Dorsolateral prefrontal cortex (tissue), 122 donors: ENCODE measurements at places on chromosomes 7 and 10.

- no peak for DNase-seq
These were observed 22.3 kb downstream of the ADAMTS14 start for GRCh38 chr10:70694418-70695141.

GRCh38 chr7:51352174-51353100 lies 35.8 kb upstream of the COBL start:
- no peak for DNase-seq

DNA sequence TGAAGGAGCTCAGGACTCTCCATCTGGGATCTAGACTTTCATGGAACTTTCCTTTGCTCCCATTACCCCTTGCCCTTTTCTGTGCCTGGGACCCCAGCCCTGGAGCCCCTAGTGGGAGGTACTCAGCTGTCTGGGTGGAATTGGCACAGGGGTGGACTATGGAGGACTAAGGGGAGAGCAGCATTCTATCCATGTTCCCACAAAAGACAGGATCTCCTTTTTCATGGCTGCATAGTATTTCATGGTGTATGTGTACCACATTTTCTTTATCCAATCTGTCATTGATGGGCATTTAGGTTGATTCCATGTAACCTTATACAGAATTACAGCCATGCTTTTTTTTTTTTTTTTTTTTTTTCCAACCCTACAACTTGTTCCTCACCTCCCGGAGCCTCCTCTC lies 89.1 kb downstream of the GALNT17 start:
- DNase-seq = no peak

DNA sequence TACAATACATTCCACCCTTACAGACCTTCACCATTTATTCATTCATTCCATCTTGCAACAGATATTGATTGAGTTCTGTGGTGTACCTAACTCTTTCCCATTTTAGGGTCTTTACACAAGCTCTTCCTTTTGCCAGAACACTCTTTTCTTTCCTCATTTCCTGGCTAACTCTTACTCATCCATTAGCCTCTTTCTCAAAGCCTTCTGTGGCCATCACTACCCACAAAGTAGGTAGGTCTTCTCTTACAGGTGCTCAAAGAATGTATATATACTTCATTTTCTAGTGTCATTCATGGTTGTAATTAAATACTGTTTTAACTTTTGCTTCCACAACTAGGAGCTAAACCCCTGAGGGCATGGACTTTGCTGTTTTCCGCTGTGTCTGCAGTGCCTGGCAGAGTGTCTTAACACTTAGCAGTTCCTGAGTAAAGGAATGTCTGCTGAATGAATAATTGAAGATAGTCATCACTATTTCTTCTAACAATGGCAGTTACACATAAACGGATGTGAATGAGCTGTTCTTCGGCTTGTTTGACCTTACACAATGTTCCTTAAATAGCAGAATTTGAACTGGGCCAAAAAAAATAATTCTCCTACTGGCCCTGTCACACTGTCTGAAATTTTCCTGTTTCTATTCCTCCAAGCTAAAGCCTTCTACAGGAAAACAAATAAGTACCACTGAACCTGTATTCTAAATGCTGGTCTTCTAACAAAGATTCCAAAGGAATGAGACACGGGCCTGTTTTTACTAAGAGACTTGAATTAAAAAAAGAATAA lies 15.1 kb downstream of the BCAP29 start:
- no peak for DNase-seq

- no peak for DNase-seq
These were observed 7.4 kb downstream of the INPP5A start for GRCh38 chr10:132544744-132545658.

DNA sequence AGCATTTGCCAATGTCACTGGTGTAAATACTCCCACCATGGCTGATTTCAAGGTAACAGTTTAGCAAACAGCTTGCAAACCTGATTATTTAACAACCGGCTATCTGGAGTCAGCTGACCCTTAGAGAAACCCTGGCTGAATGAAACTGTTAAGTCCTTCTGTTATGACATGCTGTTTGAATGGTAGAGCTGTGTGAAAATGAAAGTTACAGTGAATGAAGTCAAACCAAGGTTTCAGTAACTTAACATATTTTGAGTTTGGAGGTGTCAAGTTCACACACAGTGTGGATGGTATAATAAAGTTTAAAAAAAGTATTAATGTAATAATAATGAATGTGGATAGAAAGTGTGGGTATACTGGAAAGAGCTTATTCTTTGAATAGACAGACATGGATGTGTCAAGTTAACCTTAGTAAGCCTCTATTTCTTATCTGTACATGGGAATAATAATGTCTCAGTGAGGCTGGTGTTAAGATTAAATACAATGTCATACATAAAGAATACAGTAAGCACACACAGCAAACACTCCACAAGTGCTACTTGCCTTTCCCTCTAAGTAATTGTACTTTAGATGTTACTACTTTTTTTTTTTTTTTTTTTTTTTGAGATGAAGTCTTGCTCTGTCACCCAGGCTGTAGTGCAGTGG lies 150.4 kb downstream of the TAX1BP1 start:
- no peak for DNase-seq

DNA sequence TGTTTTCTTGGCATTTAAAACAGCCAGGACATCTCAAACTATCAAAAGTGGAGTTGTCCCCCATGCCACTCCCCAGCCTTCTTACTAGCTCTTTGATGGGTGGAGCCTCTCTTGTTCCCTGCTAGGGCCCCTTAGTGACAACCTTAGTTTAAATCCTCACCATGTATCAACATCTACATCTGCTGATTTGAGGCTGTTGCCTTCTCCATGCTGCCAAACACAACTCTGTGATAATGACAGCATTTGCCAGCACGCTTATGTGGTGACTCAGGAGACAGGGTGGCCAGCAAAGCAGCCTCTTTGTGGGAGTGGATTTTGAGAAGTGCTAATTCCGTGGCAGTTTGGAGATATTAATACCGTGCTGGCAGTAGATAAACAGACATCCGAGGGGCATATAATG lies 145.4 kb downstream of the LRRC4 start:
- DNase-seq = peak; percentile 68

DNA sequence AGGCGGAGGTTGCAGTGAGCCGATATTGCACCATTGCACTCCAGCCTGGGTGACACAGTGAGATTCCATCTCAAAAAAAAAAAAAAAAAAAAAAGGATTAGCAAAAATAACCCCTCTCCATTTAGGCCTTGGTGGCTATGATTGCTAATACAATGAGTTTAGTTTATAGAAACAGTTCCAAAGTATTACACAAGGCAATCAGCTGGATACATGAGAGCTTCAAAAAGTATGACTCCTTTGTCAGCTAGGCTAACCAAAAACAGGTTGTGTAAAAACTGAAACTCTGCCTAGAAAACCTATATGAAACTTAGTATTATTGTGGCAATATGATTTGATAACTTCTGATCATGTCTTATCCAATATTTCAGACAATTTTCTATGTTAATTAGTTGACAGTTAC lies 57.2 kb downstream of the SUGCT start:
- no peak for DNase-seq

GRCh38 chr7:50826371-50827172 lies 43.9 kb upstream of the GRB10 start:
- no peak for DNase-seq

DNA sequence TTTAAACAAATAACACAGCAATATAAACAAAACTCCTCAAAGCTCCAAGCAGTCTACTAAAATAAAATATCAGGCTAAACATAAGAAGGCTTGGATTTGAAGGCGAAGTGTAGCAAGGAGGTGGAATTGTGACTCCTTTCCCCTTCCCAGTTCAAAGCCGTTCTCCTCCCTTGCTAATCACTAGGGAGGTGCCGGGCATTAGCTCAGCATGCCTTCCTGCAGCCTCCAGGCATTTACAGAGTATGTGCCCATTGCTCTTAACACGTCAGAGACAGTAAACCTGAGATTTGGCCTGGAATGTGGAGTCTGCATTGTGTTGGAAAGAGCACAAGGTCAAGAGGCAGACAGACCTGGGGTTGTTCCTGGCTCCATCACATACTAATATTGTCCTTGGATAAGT lies 15.6 kb downstream of the CNNM1 start:
- no peak for DNase-seq

DNA sequence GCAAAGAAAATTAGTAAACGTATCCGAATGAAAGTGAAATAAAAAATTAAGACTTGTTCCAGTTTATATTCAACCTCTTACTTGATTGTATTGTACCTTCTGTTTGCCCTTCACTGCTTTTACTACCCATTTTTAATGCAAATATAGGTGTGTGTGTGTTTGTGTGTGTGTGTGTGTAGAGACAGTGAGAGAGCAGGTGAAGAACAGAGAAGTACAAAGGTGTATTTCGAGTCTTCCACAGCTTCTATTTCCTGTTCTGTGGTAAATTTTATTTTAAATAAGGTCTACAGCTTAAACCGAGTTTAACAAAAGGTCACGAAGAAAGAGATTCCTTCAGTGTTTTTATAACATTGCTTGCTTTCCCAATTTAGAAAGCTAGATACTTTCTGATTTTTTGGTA lies 12.7 kb upstream of the SVIL start:
- no peak for DNase-seq

GRCh38 chr10:104509981-104510380 lies 131.1 kb upstream of the SORCS3 start:
- DNase-seq = no peak

DNA sequence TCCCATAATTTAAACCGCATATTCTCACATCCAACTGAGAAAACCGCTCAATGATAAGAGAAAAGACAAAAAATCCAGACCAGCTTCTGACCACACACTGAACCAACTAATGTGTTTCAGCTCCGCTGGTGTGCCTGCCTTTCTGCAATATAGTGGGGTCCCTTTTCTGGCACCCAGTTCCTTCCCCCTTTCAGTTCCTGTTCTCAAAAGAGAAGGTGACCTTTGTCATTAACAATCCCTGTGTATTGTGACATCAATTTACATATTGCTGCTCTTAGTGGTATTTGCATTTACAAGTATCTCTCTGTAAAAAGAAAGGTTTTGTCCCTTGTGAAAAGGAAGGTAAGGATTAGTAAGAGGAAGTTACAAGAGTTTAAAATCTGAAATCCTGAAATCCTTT lies 1.4 kb downstream of the PPP1R17 start:
- DNase-seq = no peak

- DNase-seq = no peak
These were observed 12.8 kb downstream of the CPXM2 start for GRCh38 chr10:123878666-123879303.

DNA sequence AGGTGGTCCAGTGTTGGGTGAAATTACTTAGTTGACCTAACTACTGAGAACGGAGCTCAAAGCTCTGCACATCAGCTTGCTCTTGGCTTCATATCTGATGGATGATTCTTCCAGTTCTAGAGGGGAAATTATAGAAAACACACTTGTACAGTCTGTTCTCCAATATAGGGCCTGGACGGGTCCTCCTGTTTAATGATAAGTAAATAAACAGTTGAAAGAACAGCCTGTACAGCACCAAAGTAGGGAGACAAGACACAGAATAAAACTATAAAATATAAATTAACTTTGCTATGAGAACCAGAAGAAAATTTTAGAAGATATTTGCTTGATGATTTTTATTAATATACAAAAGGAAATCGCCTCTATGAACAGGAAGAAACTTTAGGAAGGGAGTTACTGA lies 271.7 kb downstream of the STK31 start:
- DNase-seq = no peak

GRCh38 chr7:84506151-84506550 lies 311.6 kb upstream of the SEMA3A start:
- DNase-seq = no peak

DNA sequence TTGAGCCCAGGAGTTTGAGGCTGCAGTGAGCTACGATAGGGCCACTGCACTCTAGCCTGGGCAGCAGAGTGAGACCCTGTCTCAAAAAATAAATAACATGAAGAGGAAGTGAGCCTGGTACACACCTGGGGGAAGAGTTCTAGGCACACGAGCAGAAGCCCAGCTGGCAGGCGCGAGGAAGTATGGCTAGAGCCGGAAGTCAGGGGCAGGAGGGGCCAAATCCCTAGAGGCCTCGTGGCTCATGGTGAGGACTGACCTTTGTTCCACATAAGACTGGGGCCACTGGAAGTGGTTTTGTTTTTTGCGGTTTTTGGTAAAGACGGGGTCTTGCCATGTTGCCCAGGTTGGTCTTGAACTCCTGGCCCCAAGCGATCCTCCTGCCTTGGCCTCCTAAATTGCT lies 117.6 kb downstream of the HIP1 start:
- DNase-seq = no peak

DNA sequence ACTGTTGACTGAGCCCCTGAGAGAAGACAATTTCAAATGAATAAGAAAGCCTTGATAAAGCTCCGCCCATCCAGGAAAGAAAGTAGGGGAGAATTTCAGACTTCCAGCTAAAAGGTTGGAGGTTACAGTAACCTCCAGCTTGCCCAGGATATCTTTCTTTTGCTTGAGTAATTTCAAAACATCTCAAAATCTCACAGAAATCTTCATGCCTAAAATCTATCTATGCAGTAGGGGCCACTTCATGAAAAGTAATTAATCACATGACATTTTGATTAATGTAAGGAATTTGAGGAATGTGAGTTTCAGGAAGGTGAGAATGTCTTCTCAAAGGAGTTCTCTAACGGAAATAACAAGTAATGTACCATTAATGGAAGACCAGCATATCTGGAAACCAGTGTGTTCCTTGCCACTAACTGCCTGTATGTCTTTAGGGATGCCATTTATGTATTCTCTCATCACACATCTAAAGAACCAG lies 24.2 kb downstream of the TRIL start:
- no peak for DNase-seq

- no peak for DNase-seq
These were observed 113.3 kb upstream of the CREB5 start for GRCh38 chr7:28298870-28299518.

DNA sequence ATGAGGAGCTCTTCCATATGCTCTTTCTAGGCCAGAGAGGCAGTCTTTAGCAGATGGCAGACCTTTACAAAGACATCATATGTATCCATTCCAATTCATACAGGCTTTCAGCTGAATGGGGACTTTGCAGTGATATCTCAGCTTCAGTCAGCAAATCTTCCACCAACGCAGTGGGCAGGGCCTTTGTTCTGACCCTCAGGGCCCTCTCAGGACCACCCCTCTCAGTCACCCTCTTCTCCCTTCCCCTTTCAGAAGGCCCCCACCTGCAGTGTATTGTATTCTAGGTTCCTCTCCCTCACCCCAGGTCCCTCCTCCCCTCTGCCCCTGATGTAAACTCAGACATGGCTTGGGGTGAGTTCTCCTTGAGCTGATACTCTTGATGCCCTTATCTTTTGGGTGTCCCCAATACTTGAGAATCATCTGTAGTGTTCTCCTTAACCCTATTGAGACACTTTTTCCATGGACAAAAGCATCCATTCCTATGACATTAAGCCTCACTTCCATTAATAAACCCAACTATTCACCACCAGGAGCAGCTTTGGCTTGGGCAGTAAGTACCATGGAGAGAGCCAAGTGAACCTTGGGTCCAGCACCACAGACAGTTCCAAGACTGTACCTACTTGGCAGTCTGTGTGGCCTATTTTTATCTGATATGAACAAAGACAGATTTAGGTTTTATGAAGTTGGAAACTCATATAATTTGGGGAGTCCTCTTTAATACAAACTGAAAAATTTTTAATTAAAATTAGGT lies 62.7 kb downstream of the ADCYAP1R1 start:
- no peak for DNase-seq

GRCh38 chr7:52959878-52960660 lies 75.4 kb upstream of the POM121L12 start:
- no peak for DNase-seq
